ENCODE measurements at places on chromosomes 1 and 21. TPM values are rescaled to one million over a fixed set of nuclear protein-coding genes. Genes with fewer than 3 reads are reported as not detected.

DNA sequence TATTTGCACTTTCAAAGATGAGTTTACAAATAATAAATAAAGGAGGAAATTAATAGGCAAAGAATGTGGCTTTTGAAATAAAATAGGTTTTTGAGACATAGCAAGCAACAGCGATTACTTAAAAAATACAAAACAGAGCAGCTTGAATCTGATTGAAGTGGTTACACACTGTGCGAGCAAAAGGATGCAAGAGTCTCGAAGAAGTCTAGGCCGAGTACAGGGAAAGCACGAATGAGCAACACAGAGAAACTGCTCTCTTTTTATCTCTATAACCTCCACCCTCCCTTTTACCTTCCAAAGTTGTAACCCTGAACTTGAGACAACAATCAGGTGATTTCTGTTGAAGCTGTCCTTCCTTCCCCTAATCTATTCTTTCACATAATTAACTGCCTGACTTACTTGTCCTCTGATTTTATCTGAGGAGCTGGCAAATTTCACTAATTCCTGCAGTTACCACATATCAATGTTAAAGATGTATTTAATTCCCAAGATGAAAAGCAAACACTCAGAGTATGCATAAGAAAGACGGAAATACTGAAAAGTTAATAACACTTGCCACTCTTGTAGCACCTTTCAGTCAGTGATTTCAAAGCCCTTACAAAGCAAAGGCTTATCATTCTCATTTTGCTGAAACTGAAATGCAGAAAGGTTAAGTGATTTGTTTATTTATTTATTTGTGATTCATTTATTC lies 1030.1 kb downstream of the ADGRL2 start:
- H3K4me3 ChIP-seq: no peak overlapping the region
- no peaks in the 10 kb centered on the region for H3K27me3 ChIP-seq
- no peak for DNase-seq
- no peaks in the 10 kb centered on the region for H3K36me3 ChIP-seq
- no peaks in the 10 kb centered on the region for H3K4me1 ChIP-seq

DNA sequence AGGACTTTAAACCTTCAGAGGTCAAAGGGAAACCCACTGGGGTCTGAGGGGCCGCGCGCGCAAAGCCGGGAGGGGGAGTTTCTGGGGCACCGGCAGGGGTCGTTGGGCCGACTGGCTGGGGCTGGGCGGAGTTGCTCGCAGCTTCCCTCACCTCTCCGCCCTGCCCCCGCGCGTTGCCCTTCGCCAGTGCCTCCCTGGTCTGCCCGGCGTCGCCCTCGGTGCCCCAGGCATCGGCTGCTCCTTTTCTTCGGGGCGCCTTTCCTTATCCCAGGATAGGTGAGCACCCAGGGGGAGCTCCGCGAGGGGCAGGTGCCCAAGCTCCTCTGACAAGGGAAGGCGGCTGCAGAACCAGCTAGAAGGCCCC lies 390 bp upstream of the NGF start:
- 0 out of 3 replicates have a peak, but pooled peaks cover 2% of the 10 kb centered on the region for H3K27me3 ChIP-seq
- no peak for DNase-seq
- no peak overlapping the region for H3K4me3 ChIP-seq
- H3K4me1 ChIP-seq: no peaks in the 10 kb centered on the region

GRCh38 chr1:116075990-116076389 lies 35.2 kb upstream of the MAB21L3 start:
- H3K27ac ChIP-seq: no peak overlapping the region
- DNase-seq: no peak
- no peaks in the 10 kb centered on the region for H3K4me1 ChIP-seq
- no peaks in the 10 kb centered on the region for H3K36me3 ChIP-seq
- no peak overlapping the region for H3K4me3 ChIP-seq
- no peaks in the 10 kb centered on the region for H3K27me3 ChIP-seq

DNA sequence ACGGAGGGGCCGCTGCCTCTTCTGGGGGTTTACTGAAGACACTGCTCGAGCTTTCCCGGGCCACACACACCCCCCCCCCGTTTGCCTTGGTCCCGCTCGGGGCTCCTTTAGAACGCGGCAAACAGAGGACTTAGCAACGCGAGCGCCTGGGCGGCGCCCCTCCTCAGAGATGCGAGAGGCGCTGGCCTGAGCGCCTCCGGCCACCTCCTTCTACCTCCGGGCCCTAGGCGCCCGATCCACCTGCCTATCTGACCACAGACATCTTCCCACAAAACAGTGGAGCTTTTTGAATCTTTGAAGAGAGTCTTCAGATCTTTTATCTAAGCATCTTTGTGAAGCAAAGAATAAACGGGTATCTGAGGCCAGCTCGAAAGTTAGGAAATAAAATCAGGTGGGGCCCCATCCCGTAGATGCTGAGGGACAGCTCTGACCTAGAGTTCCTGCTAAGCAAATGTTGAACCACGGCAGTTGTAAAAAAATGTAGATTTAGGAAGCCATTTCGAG lies 436 bp upstream of the TTLL7 start:
- H3K4me1 ChIP-seq: peaks cover 6% of the 10 kb centered on the region
- no peak overlapping the region for H3K27ac ChIP-seq
- peaks cover 23% of the 10 kb centered on the region for H3K27me3 ChIP-seq
- no peaks in the 10 kb centered on the region for H3K36me3 ChIP-seq
- peak overlapping the region; percentile 76 for H3K4me3 ChIP-seq

DNA sequence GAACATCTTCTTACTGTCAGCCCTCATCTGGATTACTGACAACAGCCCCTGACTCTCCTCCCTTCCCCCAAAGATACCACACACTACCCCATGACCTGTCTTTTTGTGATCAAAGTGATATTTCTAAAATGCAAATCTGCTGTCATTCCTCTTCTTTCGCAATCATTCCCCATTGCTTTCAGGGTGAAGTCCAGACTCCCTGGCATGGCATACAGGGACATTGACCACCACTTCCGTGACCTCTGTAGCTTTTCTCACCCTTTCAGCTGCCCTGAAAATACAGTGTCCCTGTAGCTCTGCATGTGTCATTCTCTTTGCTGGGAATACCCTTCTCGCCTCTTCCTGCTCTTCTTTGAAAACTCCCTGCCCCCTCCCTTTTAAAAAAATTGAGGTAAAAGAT lies 4.1 kb downstream of the SERINC2 start:
- DNase-seq: peak; percentile 92
- peak overlapping the region; percentile 70 for H3K27ac ChIP-seq
- no peak overlapping the region for H3K4me3 ChIP-seq
- peaks cover 6% of the 10 kb centered on the region for H3K27me3 ChIP-seq
- no peaks in the 10 kb centered on the region for H3K36me3 ChIP-seq

GRCh38 chr1:43533584-43533983 lies 2.9 kb downstream of the PTPRF start:
- 0 out of 2 replicates have a peak, but pooled peaks cover 7% of the 10 kb centered on the region for H3K36me3 ChIP-seq
- H3K4me3 ChIP-seq: peak overlapping the region; percentile 14
- peaks cover 77% of the 10 kb centered on the region for H3K4me1 ChIP-seq
- no peak overlapping the region for H3K27ac ChIP-seq

DNA sequence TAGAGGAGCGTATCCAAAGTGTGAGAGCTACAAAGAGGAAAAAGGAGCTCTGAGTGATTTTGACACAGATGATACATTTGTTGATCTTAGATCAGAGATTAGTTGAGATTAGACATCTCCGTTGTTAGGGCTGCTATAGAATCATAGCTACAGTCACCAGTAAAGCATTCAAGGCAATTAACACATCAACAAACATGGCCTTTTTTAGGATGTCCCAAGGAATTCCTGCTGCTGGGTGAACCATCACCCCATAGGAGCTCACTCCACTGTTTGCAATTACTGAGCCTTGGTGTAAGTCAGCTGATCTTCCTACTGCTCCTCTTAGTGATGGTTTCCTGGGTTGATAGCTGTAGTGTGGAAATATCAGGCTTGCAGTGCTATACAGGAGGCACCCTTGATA lies 6.7 kb upstream of the RSRP1 start:
- no peaks in the 10 kb centered on the region for H3K27me3 ChIP-seq
- no peaks in the 10 kb centered on the region for H3K36me3 ChIP-seq
- no peak for DNase-seq
- H3K27ac ChIP-seq: no peak overlapping the region
- no peak overlapping the region for H3K4me3 ChIP-seq

DNA sequence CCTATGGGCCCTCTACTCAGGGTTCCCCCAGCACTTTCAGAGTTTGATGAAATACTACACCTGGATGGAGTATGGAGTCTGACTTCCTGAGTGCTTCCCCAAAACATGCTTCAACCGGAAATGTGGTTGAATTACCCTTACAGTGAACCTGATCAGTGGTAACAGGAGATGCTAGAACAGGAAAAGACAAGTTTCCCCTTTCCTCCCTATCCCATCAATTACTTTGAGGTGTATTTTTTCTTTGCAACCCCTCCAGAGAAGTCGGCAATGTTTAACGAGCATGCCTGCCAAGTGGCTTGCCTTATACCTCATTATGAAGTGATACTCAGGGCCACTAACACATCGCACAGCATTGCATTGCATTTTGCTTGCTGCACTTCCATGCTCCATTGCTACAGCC lies 7.0 kb downstream of the KRTAP15-1 start:
- DNase-seq: no peak
- H3K4me3 ChIP-seq: no peak overlapping the region
- H3K27ac ChIP-seq: no peak overlapping the region

- peaks cover 2% of the 10 kb centered on the region for H3K27me3 ChIP-seq
- DNase-seq: no peak
- H3K27ac ChIP-seq: no peak overlapping the region
Observed at GRCh38 chr1:61056196-61056572, 26.2 kb upstream of the NFIA start.

DNA sequence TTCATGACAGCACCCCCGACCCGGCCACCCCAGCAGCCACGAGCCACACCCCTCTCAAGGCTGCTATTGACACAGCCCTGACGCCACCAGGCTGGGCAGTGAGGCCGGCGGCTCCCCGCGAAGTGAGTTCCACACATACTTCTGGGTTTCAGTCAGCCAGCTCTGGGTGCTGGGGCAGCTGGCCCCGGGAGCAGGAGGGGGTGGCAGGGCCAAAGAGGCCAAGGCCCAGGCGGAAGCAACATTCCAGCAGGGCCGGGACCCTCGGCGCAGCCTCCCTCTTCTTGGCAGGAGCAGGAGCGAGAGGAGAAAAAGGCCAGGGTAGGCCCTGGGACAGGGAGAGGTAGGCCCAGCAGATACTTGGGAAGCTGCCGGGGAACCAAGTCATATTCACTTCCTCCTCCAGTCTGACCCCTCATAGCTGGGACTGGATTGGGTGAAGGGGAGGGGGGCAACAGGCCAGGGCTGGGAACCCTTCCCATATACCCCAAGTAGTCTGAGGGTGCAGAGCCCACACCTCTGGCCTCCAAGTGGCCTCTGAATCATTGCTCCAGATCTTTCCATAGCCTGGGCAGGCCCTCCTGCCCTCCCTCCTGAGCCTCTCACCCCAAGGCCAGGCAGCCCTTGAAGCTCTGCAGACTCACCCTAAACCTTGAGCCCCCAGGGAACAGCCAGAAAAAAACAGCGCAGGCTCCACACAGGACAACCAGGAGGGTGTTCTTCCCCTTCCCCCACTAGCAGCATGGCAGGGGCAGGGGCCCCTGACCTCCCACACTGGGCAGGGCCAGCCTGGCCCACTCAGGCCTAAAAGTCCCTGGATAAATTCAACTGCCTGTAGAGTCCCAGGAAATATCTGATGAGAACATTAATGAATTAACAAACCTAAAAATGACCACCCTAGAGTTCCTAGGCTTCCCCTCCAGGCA lies 5.7 kb downstream of the HSPG2 start:
- H3K27ac ChIP-seq: peak overlapping the region; percentile 76
- peaks cover 90% of the 10 kb centered on the region for H3K4me1 ChIP-seq
- H3K4me3 ChIP-seq: peak overlapping the region; percentile 24
- no peaks in the 10 kb centered on the region for H3K36me3 ChIP-seq
- no peaks in the 10 kb centered on the region for H3K27me3 ChIP-seq

GRCh38 chr1:222592171-222592570 lies 2.4 kb upstream of the TAF1A start:
- no peaks in the 10 kb centered on the region for H3K27me3 ChIP-seq
- no peak overlapping the region for H3K27ac ChIP-seq
- no peak for DNase-seq
- 0 out of 3 replicates have a peak, but pooled peaks cover 5% of the 10 kb centered on the region for H3K36me3 ChIP-seq

GRCh38 chr1:162008799-162009198 lies 14.9 kb downstream of the OLFML2B start:
- no peak for DNase-seq
- H3K27me3 ChIP-seq: peaks cover 1% of the 10 kb centered on the region
- H3K4me1 ChIP-seq: 0 out of 2 replicates have a peak, but pooled peaks cover 5% of the 10 kb centered on the region

DNA sequence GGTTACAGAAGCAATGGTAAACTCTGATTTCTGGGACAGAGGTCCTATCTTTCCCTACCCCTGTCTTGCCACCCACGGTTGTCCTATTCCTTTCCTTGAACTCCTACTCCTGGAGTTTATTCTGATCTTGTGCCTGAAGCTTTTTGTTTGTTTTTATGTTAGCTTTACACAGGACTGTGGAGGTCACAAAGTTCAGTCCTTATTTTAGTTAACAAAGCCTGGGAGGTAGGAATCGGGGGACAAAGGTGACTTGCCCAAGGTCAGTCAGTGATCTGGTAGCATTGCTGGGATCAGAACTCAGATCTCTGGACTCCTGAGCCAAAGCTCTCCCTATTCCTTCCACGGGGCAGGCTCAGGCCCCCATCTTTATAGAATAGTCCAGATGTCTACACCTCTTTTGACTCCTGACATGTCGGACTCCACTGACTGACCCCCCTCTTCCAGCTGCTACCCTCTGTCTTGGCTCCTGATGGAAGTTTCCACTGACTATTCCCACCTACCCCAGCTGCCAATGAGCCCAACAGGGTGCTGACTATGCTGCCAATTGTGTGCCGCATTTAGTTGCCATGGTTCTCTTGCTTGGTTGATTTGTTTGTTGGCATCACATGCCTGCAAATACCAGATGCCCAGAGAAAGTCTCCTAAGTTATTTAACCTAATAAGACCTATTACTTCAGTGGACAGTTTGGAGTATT lies 9.9 kb downstream of the F5 start:
- H3K27ac ChIP-seq: peak overlapping the region; percentile 79
- H3K4me1 ChIP-seq: peaks cover 98% of the 10 kb centered on the region
- H3K4me3 ChIP-seq: no peak overlapping the region
- peak; percentile 69 for DNase-seq

Gene NUDT17
- total RNA-seq: 2.6 TPM

Gene TMEM183A
- 82.0 TPM for total RNA-seq

Gene TNFAIP8L2
- not detected for total RNA-seq

Gene TSHB
- not detected for total RNA-seq

Gene GLUL
- total RNA-seq: 827 TPM

Gene NOTCH2
- total RNA-seq: 11.4 TPM

Gene NOS1AP
- total RNA-seq: 3.3 TPM

Gene GALNT2
- total RNA-seq: 18.1 TPM

Gene RHOU
- 18.5 TPM for total RNA-seq

Gene ZBTB7B
- 15.5 TPM for total RNA-seq

Gene ERVH48-1
- total RNA-seq: not detected

Gene CPTP
- total RNA-seq: 9.3 TPM

Data from HepG2 (cell line).